Stimulated activated CD4-positive, alpha-beta T cell treated with anti-CD3 and anti-CD28 coated beads, Interleukin-15, amount 100 ng/mL, for 1 hour (primary cell): ENCODE measurements at places on chromosomes 4 and X.

DNA sequence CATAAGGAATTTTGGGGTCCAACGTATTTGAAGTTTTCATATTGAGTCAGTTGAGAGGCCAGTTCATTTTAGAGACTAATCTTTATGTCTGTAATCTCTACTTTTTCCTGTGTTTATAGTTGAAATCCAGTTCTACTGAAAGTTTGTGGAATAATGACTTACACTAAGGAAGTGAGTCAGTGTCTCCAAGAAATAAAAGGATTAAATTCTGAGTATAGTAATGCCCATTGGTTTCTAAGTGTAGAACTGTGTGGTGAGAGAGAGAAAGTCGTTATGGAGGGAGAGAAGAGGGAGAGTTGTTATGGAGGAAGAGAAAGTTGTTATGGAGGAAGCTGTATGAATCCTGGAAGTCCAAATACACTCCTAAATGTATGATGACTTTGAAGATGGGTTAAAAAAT is 264.6 kb upstream of the HAND2 start:
- DNase-seq, result no peak

GRCh38 chrX:63508668-63509067 is 157.5 kb upstream of the SPIN4 start:
- DNase-seq, result no peak

GRCh38 chrX:48475296-48475695 is 703 bp upstream of the FTSJ1 start:
- DNase-seq, result no peak

DNA sequence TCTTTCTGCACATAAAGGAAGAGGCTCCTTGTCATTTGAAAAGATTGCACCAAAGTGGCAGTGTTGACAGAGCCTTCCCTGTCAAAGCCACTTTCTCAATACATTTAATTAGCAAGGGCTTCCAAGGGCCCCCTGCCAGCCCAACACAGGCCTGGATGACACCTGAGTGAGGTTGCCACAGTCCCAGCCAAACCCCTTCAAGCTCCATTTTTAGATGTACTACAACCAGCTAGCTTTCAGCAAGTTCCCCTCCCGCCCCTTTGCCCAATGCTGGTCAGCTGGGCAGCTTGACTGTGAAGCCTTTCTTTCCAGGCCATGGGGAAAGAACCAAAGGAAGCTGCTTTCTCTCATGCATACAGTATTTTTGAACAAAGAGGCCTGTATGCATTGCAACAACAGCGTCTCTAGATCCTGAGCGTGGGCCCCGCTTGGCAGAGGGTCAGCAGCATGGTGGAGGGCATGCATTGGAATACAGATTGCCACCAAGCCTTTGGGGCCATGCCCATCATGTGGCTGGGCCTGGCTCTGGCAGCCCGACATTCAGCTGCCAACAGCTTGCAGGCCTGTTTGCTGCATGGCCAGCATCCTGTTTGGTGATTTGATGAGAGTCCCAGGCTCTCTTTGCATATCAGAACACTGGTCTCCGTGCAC is 261.1 kb upstream of the GATB start:
- DNase-seq, result no peak

GRCh38 chr4:143294310-143294709 is 42.4 kb upstream of the GAB1 start:
- no peak for DNase-seq

DNA sequence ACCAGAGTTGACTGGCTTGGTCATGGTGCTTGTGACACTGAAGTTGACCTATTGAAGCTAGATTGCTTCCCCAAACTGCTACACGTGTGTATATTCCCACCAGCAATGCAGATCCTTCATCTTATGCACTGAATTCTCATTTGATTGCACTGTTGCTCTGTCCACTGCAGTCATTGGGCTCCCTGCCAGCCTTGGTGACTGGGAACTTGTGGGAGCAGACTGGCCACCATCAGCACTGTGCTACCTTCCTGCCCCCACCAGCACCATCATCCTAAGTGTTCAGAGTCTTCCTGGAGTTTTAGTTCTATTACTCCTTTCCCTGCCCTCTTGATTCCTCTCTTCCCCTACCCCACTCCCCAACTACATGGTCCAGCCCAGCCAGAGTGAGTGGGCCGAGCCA is 117.7 kb upstream of the PRPS2 start:
- no peak for DNase-seq

- peak; percentile 42 for DNase-seq
Measured at GRCh38 chrX:118495958-118496762, 545 bp downstream of the DOCK11 start.

DNA sequence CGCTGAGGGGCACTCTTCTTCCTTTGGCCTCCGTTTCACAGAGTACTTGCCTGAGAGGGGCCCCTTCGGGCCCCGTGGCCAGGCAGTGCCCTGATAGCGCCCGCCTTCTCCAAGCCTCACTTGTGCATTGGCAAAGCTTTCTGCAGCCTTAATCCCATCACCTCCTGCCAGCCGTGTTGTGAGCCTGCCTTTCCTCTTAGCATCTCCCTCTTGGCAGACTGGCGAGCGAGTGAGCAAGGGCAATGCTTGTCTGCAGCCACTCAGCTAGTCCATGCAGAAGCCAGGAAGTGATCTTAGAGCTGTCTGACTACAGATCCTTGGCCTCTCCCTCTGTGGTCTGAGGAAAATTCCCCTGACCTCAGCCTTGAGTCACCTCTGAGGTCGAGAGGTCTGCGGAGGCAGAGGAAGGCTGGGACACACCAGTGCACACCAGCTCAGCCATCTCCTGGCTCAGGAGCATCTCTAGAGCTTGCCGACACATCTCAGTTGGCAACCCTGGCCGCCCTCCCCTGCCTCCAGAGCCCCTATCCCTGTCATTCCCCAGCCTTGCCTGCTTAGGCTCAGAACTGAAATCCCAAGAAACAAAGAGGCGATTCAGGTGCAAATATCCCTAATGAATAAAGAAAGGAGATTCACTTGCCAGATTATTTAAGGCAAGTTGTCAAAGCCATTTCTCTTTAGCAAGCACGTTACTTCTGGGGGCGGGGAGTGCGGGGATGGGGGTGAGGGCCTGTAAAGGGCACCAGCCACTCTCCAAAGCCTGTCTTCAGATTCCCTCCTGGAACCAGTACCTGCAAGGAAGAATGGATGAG is 143.5 kb upstream of the MAMLD1 start:
- DNase-seq, result no peak

DNA sequence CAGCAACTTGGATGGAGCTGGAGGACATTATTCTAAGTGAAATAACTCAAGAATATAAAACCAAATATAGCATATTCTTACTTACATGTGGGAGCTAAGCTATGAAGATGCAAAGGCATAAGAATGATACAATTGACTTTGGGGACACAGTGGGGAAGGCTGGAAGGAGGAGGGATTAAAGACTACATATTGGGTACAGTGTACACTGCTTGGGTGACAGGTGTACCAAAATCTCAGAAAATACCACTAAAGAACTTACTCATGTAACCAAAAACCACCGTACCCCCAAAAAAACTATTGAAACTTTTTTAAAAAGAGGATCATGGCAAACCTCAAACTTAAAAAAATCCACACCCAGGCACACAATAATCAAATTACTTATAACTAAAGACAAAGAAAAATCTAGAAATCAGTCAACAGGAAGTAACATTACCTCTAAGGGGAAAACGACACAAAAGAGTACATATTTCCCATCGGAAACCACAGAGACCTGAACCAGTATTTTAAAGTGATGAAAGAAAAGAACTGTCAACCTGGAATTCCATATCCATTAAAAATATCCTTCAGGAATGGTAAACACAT is 241.8 kb downstream of the PRDM5 start:
- no peak for DNase-seq

- DNase-seq, result no peak
Measured at GRCh38 chr4:71206763-71207162, 132.1 kb upstream of the SLC4A4 start.

- DNase-seq, result no peak
Measured at GRCh38 chr4:148497258-148497657, 55.0 kb upstream of the NR3C2 start.

DNA sequence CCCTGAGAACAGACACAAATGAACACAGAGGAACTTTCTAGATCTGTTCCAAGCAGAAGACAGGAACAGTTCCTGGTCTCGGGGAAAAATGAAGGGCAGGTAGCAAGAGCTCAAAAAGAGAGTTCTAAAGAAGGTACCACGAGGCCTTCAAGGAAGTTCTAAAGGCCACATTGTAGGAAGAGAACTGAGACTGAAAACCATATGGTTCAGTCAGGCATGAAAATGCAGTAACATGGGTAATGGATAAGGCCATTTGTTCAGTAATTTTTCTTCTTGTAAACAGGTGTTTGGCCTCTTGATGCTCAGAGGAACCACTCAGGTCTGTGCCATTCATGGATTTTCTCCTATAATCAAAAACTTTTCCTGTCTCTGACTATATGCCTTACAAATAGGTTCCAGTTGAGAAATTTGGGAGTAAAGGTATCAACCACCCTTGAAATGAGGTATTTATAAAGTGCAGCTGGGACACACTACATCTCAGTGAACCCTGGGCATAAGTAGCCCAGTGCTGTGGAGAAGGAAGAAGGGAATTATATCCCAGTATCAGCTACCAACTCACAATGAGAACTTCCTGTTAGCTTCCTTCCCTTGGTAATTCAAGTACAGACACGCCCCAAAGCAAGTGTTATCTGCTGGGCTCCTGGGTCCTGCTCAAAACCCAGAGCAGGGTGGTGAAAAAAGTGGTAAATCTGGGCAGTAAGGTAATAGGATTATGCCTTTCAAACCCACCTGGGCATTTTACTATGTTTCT is 277.9 kb downstream of the KLHL13 start:
- DNase-seq, result no peak

DNA sequence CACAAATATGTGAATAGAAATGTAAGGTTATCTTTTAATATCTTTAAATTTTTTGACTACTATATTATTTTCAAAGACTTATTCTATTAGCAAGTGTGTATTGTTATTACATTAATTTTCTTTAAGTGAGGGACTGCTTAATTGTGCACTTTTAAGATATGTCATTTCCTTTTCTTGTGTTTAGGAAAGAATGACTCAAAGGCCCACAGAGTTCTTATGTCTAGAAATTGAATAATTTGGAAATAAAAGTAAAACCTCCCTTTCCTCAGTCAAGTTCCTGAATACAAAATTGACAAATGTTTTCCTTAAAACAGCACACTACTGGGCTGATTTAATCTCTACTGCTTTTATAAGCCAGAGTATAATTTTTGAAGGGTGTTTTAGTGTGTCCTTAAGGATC is 169.7 kb downstream of the TMEM47 start:
- DNase-seq, result no peak

- DNase-seq, result no peak
Measured at GRCh38 chr4:41746440-41747229, 1.9 kb downstream of the PHOX2B start.

GRCh38 chr4:25110527-25111329 is 49.5 kb downstream of the SEPSECS start:
- DNase-seq, result no peak
